ENCODE measurements at places on chromosomes 2 and 18.

- DNase-seq = no peak
These were observed 572 bp upstream of the ZNF516 start for GRCh38 chr18:76495435-76496193.

- DNase-seq = no peak
These were observed 2.4 kb downstream of the GLS start for GRCh38 chr2:190882856-190883582.

DNA sequence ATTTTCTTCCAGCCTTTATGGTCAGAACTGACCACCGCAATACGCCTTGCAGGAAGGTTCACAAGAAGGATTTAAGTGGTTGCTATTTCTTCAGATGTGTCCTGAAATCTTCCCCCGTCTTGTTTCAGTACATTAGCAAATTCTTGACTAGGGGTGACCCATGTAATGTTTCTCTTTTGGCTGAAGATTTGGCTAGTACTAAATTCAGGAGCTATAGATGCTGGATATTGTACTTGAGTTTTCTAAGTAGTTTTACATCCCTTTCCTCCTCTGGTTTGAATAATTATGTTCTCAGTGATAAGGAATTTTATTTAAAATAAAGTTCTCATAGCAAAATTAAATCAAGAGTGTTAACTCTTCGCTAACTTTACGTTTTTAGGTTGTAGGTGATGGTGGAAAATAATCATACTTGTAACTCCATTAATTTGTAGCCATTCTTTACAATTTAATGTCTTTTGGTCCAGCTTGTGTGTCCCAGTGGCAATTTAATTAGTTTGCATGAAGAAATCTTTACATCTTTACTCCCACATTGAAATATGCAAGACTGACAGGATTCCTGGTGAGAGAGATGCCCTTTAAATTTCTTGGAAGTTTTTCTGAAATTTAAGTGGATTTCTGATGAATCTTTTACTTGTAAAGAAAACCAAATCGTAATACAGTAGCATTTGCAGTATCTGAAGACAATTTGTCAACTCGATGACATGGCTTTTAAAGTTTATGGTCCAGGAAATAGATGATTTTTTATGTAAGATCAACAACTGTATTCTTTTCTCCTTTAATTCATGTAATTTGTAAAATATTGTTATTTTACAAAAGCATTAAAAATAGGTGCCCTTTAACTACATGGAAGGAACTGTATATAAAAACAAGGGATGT lies 2.8 kb downstream of the PHLPP1 start:
- DNase-seq = no peak

- peak; percentile 7 for DNase-seq
These were observed 406.8 kb downstream of the THSD7B start for GRCh38 chr2:137172162-137172561.

- no peak for DNase-seq
These were observed 14.8 kb downstream of the LRRFIP1 start for GRCh38 chr2:237642038-237642734.

DNA sequence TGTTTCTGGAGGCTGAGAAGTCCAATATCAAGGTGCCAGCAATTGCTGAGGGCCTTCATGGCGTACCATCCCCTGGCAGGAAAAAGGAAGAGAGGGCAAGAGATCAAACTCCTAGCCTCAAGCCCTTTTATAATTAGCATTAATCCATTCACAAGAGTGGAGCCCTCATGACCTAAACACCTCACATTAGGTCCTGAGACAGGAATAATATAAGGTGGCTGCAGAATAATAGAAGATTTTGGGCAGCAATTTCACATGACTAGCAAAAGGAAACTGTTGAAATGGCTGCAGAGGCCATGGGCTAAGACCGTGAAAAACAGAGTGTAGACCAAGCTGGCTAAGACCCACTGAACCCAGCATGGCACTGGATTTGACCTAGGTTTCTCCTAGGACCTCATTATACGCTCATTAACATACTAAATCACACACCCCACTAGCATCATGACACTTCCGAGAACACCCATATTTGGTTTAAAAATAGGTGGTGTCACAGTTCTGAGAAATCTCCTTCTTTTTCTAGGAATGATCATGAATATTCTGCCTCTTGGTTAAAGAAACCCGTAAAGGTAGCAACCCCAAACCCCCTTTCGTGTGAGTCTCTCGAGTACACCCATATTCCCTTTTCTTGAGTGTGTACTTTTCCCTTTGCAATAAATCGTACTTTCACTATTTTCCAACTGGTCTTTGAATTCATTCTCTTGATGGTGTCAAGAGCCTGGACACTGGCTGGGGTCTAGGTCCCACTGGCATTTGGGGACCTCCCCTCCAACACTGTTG lies 3.1 kb upstream of the MYCN start:
- DNase-seq = no peak

DNA sequence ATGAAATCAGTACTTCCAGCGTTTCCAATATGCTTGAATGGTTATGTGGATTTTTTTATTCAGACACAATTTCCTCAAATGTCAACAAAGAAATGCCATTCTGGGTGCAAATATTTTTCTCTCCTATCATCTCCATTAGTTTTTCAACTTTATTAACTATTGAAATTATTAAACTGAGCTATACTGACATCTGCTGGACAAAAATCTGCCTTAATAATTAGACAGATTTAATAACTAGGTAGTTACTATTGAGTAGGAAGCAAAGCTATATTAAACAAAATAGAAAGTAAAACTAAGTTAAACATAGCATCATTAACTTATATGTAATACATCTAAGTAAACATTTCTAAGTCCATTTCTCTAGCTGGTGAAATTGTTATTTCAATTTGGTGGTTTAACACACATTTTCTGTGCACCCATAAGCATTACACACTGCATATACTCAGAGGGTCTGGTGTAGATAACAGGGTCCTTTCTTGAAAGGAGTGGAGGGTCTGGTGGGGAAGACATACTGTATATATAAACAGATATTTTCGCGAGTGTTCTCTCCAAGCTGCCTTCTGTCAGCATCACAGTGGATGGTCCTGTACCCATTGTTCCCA lies 77.0 kb downstream of the LANCL1 start:
- no peak for DNase-seq

DNA sequence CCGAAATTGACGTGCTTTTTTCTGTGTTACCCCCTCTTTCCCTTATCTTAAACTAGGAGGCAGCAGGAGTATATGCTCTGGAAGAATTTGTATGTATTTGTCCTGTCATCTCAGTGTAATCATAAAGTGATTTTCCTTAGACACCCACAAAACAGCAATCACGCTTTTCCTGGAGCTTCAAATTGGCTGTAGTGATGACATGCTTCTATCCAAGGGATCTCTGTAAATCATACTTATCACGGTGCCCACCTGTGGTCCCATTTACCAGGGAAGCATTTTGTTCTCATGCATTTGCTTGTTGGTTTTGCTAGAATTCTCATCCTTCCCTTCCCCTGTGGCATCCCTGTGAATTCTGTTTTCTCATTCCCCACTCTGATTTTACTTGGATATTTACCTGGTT lies 220.8 kb upstream of the THUMPD2 start:
- no peak for DNase-seq

DNA sequence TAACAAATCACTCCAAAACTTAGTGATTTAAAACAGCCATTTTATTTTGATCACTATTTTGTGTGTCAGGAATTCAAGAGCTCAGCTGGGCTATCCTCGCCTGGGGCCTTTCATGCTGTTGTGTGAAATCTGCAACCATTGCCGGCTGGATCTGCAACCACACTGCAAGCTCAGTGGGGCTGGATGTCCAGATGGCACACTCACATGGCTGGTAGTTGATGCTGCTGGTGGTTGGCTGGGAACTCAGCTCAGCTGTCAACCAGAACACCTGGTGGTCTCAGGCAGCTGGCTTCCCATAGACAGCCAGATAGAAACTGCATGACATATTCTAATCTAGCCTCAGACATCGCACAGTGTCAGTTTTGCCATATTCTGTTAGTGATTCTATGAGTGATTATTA lies 30.6 kb upstream of the AP1S3 start:
- DNase-seq = no peak

- DNase-seq = peak; percentile 24
These were observed 31.9 kb downstream of the KLHL23 start for GRCh38 chr2:169765523-169765922.

GRCh38 chr2:80947601-80948130 lies 643.1 kb upstream of the LRRTM1 start:
- no peak for DNase-seq

- DNase-seq = peak; percentile 3
These were observed 77.0 kb upstream of the CNGA3 start for GRCh38 chr2:98269274-98269673.

- DNase-seq = no peak
These were observed 28.0 kb downstream of the CNGA3 start for GRCh38 chr2:98374286-98374685.

DNA sequence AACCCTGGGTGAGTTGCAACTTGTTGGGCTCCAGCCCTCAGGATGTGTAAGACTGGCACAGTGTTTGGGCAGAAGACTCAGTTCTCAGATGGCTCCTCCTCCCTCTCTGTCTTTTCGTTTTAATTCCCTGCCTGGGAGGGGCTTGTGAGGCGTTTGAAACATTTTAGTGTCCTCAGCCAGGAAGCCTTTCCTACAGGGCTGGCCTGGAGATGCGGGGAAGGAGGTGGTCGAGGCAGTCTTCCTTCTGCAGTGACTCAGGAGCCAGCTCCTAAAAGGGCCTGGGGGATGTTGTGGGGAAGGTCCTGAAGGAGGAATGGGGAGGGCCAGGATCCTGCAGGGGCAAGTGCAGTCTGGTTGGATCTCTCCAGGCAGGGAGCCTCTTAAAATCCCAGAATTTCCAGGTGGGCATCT lies 22.1 kb upstream of the IGFBP5 start:
- DNase-seq = no peak

- DNase-seq = no peak
These were observed 180.3 kb downstream of the EIPR1 start for GRCh38 chr2:3197308-3197707.

GRCh38 chr18:5508821-5509220 lies 35.0 kb downstream of the EPB41L3 start:
- no peak for DNase-seq

- no peak for DNase-seq
These were observed 130.5 kb downstream of the PXDN start for GRCh38 chr2:1613731-1614354.

GRCh38 chr2:201151127-201151981 lies 31.6 kb upstream of the CASP10 start:
- peak; percentile 73 for DNase-seq

DNA sequence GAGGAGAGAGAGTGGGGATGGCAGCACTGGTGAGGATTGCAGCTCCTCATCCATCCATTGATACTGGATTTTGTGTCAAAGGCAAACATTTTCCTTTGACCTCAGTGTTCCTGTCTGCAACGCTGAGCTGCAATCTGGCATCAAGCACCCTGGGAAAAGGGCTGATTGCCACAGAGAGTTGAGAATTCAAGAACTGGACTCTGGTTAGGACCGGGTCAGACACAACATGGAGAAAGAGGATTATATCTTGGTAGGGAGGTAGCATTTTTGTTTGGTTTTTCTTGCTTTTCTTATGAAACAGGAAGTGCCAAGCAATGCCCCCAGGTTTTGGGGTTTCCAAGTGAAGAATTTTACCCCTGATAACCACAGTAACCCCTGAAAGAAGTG lies 81.9 kb upstream of the PKDCC start:
- DNase-seq = no peak

- DNase-seq = no peak
These were observed 4.1 kb downstream of the SPATS2L start for GRCh38 chr2:200310545-200310971.

- DNase-seq = no peak
These were observed 638.7 kb downstream of the ZEB2 start for GRCh38 chr2:143881246-143881645.

DNA sequence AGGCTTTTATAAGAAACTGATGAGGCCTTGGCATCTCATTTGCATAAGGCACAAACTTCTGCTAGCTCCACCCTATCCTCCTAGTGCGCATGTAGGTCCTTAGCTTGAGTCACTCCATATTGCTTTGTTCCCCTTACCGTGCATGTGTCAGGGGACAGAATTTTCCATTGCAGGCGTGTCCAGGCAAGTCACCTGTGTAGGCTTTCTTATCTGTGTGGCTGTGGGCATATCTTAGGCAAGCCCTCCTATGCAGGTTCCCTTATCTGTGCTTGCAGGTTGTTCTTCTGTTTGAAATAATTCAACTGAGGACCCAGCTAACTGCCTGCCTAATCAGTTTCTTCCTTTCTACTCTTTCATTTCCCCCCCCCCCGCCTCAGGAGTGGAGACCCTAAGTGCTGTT lies 63.3 kb upstream of the CDCA7 start:
- no peak for DNase-seq

- no peak for DNase-seq
These were observed 16.0 kb downstream of the YPEL5 start for GRCh38 chr2:30162806-30163205.

GRCh38 chr2:150619607-150620330 lies 132.3 kb upstream of the RND3 start:
- no peak for DNase-seq

DNA sequence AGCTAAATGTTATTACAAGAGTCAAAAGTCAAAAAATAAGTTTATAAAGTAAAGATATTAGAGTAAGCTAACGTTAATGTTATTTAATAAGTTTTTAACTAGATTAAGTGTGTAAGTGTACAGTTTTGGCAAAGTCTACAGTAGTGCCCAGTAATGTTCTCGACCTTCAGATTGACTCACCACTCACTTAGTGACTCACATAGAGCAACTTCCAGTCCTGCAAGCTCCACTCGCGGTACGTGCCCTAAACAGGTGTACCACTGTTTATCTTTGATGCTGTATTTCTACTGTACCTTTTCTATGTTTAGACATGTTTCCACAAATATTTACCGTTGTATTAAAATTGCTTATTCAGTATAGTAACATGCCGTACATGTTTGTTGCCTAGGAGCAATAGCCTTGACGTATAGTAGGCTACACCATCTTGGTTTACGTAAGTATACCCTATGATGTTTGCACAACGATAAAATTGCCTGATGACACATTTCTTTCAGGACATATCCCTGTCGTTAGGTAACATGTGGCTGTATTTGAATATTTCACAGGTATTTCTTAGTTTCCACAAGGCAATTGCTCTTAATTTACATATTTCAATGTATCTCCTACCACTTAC lies 1641.9 kb upstream of the PIK3C3 start:
- DNase-seq = no peak

GRCh38 chr18:29181151-29181901 lies 1004.4 kb upstream of the CDH2 start:
- DNase-seq = peak; percentile 91

DNA sequence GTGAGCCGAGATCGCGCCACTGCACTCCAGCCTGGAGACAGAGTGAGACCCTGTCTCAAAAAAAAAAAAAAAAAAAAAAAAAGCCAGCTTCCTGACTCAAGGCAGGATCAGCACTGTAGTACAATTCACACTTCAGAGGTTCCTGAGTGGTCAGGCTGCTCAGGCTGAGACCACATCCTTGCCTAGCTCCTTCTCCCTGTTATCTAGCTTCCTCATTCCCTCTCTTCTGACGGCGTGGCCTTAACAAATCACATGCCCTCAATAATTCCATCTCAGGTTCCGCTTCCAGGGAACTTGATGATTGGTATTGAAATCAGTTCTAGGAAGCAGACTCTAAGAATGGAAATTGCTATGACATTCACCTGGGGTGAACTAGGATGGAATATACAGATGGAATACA lies 29.8 kb upstream of the KDM3A start:
- DNase-seq = no peak

Measured in AG04449 (cell line).